ENCODE measurements at places on chromosomes 7 and 10.

GRCh38 chr10:4437791-4438190 lies 388.2 kb upstream of the AKR1E2 start:
- DNase-seq: no peak

- no peak for DNase-seq
Observed at GRCh38 chr10:14024329-14025202, 306.2 kb downstream of the FRMD4A start.

GRCh38 chr7:126203185-126203584 lies 1049.6 kb downstream of the GRM8 start:
- DNase-seq: no peak

DNA sequence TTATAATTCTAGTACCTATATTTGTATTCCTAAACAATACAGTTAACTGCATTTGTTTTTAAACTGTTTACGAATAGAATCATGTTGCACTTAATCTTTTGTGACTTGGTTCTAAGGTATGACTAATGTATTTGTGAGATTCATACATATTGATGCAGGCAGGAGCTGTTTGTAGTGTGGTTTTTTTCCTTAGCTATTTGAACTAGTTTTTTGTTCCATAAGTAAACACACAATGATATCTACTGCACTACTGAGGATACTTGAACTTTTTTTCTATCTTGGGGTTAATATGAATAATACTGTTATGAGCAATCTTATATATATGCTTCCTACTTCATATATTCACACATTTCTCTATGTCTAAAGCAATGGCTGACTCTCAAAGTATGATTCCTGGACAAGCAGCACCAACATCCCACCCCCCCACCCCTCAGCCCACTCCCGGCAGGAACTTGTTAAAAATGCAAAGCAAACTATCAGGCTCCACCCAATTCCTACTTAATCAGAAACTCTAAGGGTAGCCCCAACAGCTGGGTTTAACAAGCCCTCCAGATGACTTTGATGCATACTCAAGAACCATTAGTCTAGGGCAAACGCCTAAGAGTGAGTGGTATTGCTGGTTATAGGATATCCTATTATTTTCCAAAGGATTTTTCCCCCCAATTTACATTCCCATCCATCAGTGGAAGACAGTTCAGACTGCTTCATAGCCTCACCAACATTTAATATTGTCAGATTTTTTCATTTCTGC lies 25.8 kb downstream of the BRAF start:
- DNase-seq: no peak

GRCh38 chr7:80869106-80869784 lies 49.6 kb downstream of the SEMA3C start:
- no peak for DNase-seq

DNA sequence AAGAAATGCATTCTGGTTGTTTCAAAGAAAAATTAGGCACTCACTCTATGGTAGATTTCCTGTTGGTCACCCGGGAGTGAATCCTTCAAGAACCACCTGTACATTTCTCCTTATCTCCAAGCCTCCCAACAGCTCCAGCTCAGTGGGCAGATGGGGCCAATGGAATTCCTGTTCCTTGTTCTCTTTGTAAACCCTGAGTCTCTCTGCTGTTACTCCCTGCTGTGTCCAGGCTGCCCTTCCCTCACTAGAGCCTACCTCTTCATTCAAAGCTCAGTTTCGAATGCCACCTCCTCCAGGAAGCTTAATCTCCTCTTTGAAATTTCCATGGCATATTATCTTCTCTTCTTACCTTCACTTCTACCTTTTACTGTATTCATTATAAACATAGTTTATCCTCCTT lies 3.5 kb upstream of the BMPER start:
- no peak for DNase-seq

GRCh38 chr7:125820495-125820894 lies 890.9 kb upstream of the POT1 start:
- DNase-seq: no peak

GRCh38 chr7:1698951-1699350 lies 28.9 kb downstream of the ELFN1 start:
- DNase-seq: no peak

DNA sequence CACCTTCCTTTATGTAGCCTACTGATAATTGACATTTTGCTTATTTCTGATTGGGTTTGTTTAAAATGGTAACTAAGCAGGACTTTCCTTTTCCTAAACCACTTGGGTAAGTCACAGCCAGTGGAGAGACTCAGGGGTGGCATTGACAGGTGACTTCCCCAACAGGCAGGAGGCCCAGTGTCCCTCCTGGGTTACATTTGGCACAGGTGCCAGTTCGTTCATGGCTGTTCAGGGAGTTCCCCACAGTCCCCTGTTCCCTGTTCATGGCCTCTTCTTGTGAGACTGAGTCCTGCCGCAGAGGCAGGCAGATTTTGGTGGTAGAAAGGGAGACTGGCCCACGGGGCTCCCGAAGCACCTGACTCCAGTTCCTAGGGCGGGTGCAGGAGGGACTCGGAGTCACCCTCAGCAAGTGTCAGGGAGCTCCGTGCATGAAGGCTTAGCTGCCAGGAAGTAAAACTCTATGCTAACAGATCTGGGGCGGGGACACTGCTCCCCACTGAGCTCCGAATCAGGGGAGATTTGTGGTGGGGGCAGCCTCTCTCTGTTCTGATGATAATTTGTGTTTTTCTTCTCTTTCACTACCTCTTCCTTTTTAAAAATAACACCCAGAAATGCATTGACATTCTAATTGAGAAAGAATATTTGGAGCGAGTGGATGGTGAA lies 84.1 kb downstream of the EZH2 start:
- DNase-seq: no peak

GRCh38 chr7:83469491-83469890 lies 179.4 kb downstream of the SEMA3E start:
- no peak for DNase-seq

DNA sequence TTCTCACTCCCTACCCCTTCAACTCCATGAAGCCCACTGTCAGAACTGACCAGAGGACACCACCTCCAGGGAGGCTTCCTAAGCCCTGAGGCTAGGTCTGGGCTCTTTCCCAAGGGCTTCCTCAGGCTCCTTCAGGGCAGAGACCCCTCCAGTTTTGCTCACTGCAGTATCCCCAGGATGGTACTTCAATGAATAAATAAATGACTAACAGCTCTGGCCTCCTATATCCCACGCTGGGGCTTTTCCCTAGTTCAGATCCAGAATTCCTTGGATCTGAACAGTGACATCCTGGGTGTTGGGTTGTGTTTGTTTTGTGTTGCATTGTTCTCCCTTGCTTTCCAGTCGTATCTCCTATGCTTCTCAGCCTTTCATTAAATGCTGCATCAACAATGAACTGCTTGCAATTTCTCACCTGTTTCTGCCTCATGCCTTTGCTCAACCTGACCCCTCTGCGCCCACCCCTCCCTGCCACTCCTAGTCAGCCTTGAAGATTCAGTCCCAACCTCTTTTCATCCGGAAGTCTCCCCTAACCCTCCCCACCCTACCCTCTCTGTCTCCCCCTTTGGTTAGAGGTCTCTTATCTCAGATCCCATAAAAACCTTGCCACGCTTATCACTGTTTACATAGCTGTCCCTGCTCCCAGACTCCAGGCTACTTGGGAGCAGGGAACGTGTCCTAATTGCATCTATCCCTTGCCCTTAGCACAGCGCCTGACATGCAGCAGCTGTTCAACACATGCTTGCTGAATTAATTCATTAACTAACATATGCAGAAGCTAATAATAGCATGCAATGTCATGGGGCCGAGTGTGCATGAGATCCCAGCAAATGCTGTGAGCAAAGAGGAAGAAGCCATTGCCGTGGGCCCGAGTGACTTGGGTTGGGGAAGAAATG lies 41.7 kb downstream of the PPP1R3C start:
- DNase-seq: no peak
